Hypothalamus (tissue), 51 donors: ENCODE measurements at places on chromosomes 7 and 10.

- no peak for DNase-seq
Observed at GRCh38 chr7:26487780-26488515, 196.3 kb downstream of the SNX10 start.

DNA sequence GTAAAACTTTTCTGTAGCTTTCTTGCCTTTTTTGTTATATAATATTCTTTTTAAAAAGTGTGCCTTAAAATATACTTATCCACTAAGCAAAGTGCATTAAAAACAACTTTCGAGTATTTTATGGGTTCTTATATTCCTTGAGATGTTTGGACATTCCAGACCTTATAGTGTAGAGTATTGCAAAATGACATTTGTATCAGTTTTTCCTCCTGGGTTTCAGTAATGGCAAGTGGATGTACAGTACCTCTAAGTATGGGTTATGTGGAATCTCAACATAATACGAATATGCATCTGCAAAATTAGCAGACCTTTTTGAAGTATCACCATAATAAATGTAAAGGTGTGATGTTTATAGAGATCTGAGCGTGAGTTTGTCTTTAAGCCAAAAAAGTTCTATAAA lies 2.7 kb downstream of the CDK13 start:
- DNase-seq: no peak

GRCh38 chr7:66880053-66880452 lies 41.0 kb upstream of the TMEM248 start:
- no peak for DNase-seq

DNA sequence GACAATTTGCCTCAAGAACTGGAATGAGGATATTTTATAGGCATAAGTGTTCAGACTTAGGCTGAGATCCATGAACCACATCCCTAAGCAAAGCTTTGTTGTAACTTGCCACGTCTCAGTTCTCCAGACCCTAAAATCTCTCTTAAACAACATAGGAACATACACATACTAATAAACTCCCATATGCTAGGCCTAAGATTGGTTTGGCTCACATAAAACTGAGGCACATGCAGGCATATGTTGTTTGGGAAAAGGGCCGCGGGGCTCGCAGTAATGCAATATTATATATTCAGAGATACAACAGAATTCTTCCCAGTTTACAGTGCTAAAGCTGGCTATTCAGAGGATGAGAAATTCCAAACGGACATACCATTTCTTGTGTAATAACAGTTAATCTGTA lies 61.0 kb downstream of the DOCK4 start:
- no peak for DNase-seq

DNA sequence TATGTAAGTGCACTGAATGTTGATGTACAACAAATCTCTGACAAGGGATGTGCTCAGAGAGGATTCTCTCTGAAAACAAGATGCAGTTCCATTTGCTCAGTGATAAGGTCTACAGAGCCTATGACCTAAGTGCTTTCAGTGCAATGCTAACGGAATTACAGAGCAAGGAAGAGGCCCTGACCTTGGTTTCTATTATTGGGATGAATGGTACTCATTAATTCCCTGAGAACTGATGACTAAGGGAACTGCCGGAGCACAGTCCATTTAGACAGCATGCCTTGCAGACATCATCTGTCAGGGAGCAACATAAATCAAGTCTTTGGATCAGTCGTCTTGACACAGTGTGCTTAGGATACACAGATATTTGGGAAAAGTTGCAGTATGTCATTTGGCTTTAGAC lies 340.8 kb downstream of the PHTF2 start:
- no peak for DNase-seq

- no peak for DNase-seq
Observed at GRCh38 chr10:82762641-82763040, 887.6 kb downstream of the NRG3 start.

DNA sequence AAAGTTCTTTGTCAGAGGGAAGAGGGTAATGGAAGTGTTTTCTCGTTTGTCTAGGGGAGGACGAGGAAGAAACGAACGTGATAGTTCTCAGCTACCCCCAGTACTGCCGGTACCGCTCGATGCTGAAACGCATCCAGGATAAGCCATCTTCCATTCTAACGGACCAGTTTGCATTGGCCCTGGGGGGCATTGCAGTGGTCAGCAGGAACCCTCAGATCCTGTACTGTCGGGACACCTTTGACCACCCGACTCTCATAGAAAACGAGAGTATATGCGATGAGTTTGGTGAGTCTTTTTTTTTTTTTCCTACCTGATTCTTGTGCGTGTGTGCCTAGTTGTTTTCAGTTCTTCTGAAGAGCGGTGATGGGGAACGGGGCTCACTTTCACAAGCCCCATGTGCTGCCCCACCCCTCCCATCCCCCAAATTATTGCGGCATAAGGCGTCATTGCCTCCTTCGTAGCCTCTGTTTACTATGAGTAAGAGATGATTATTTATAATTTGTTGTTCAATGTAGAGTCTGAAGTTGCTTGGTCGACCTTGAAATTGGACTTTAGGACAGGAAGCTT lies 98.6 kb downstream of the ARID5B start:
- DNase-seq: no peak

GRCh38 chr10:62640411-62640810 lies 164.1 kb upstream of the ADO start:
- DNase-seq: no peak

GRCh38 chr7:123271856-123272255 lies 72.1 kb upstream of the SLC13A1 start:
- no peak for DNase-seq

- no peak for DNase-seq
Observed at GRCh38 chr7:130288829-130289228, 4.1 kb upstream of the CPA4 start.

DNA sequence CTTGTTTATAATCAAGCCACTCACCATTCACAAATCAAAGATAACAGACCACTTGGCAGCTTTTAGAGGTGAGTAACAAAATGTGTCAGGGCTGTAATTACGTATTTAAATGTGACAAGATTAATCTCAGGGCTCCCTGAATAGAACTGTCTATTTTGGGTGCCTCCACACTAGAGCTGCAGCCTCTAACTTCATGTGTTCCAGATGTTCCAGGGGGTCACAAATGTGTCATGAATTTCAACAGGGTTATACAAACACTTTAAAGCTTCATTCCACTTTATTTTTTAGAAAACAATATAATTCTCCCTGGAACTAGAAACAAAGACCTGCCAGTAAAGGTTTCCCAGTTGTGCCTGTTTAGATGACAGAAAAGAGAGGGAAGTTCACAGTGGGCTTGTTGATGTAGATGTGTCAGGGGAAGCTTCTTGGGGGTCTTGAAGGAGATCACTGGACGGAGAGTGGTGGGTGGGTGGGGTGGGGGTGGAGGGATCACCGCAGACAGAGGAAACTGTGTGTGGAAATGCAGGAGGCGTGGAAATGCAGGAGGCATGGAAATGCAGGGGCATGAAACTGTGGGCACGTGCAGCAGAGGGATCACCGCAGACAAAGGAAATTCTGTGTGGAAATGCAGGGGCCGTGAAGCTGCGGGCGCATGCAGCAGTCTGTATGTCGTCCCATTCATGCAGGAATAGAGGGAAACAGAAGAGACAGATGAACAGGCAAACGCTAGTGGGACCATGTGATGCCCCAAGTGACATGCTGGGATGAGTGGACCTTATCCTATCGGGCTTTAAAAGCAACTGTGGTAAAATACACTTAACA lies 42.0 kb upstream of the TRIL start:
- DNase-seq: no peak

GRCh38 chr10:224571-224970 lies 89.3 kb downstream of the ZMYND11 start:
- no peak for DNase-seq

DNA sequence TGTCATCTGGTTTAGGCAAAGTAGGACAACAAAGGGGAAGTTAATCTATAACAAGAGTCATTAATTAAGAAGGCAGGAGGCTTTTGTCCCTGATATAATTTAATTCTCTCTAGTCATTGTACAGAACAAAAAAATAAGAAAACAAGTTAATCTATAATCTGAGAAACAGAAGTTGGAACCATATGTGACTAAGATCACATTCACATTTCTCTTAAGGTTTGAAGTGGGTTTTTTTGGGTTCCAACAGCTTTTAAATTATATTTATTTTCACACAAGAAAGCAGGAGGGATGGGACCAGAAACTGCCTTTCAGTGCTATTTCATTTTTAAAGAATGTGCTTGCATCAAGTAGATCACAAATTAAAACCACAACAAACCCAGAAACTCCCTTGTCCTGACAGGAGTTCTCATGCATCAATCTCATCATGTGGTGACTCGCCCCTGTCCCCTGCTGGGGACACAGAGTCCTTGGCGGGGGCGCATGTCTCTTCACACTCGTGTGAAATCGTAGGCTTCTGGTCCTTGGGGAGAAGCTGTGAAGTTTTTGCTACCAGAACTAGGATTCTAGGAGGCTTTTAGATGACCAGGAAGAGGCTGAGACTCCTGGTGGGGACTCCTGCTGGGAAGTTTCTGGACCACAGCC lies 10.1 kb upstream of the OPN4 start:
- DNase-seq: no peak

DNA sequence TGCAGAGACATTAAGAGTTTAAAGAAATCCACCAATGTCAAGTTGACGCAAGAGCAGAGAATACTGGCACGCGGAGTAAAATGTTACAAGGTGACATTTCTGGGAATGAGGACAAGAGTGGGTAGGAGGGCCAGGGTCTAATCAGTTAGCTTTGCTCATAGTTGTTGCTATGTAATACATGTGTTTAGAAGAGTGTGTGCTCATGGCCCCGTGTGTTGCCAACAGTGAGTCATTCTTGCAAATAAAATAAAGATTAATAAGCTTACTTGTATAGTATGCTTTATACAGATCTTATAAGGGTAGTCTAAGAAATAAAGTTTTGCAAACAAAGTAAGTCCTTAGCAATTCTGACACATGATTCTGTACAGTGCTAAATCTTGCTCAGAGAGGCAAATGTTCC lies 64.5 kb downstream of the DNMBP start:
- no peak for DNase-seq

DNA sequence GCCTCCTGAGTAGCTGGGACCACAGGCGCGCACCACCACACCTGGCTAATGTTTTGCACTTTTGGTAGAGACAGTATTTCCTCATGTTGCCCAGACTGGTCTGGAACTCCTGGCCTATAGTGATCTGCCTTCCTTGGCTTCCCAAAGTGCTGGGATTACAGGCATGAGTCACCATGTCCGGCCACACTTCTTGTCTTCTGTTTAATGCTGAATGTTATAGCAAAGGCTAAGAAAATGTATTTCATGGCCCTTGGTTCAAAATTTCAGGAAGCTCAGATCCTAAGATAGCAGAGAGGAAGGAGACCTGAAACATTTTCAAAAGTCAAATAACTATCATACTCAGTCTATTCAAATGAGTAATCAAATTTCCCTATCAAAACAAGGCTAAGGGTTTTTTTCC lies 229.6 kb downstream of the BAMBI start:
- no peak for DNase-seq

DNA sequence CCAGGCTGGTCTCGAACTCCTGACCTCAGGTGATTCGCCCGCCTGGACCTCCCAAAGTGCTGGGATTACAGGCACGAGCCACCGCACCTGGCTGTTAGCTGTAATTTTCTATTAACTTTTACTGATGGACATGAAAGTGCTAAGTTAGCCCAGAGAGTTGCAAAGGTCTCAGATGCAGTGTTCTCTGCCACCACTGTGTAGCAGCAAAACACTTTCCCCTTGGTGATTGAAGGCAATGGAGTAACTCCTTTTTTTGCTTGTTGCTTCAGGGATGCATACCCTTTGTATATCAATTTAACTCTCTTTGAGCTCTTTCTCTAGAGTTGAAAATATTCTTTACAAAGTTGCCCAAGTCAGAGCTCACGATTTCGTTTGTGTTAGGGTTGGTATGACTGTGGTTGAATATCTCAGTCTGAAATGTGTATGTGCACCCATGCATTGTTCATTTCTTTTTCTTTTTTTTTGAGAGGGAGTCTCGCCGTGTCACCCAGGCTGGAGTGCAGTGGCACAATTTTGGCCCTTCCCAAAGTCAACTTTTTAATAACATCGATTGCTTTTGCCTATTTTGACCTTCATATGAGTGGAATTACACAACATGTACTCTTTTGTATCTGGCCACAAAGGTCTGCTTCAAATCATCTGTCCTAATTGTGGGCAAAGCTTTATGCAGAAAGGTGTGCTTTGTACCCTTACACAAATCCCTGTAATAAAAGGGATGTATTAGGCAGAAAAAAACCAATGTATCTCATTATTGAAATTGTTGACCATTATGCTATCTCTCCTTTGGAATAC lies 52.6 kb downstream of the GTF2I start:
- no peak for DNase-seq

DNA sequence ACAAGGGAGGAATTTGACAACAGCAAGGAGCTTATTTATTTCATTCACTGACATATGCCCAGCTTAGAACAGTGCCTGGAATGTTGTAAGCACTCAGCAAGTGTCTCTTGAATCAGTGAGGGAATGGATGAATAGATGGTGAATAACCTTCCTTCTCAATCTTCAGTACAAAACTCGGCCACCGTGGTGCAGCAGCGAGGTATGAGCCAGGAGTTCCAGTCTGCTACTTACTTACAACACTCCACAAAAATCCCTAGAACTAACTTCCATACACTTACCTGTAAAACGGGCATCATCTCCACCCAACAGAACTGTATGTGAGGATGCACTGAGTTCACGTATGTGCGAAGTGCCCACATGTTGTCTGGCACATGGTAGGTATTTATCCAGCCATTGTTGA lies 237.4 kb downstream of the WDR11 start:
- DNase-seq: no peak

- DNase-seq: no peak
Observed at GRCh38 chr7:69208848-69209247, 389.4 kb upstream of the AUTS2 start.

GRCh38 chr7:66043681-66044497 lies 31.7 kb upstream of the ASL start:
- DNase-seq: no peak

DNA sequence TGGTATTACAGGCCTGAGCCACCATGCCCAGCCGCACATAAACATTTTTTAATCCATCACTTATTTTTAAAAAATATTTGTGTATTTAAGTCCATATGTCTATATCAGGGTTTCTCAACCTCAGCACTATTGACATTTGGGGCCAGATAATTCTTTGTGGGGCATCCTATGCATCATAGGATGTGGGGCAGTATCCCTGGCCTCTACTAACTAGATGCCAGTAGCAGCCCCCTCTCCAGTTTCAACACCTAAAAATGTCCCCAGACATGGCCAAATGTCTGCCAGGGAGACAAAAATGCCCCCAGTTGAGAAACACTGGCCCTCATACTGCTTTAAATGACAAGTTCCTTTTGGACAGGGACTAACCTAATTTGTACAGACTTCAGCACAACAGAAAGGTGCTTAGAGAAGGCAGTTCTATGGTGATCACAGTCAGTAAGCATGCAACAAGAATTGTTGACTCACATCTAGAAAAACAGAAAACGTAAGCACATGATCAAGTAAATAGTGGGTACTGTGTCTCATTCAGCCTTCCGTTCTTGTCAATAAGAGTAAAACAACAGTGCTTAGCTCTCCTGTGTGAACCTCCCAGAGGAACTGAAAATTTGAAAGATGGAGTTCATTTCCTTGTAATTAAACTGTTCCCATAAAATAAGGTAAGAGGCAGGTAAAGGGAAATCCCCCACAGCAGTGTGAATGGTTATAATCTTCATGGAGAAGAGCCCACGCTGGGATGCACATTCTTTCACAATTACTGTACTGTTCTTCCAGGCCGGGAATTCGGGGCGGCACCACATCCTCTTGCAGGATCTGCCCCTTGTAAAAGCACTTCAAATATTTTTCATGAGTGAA lies 17.3 kb upstream of the ADRB1 start:
- DNase-seq: no peak

GRCh38 chr10:98326621-98327027 lies 58.6 kb upstream of the LOXL4 start:
- DNase-seq: peak; percentile 23
